ENCODE measurements at places on chromosomes 4 and X.

DNA sequence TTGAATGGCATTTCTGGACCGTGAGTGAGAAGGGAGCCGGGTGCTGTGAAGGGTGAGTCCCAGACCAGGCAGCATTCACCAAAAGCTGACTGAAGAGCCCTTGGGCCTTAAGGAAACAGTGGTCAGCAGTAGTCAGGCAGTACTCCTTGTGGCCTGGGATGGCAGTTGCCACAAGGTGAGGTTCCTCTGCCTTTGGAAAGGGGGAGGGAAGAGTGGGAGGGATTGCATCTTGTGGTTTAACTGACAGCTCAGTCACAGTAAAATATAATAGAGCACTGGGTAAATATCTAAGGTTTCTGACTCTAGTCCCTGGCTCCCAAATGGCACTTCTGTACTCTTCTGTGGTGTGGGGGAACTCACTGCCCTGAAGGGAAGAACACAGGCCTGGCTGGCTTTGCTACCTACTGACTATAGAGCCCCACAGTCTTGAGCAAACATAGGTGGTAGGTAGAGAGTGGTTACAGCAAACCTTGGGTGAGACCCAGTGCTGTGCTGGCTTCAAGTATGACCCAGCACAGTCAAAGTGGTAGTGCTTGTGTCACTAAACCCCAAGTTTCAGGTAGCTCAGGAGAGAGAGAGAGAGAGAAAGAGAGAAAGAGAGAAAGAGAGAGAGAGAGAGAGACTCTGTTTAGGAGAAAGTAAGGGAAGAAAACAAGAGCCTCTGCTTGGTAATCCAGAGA, 154.2 kb downstream of the TEX11 start:
- DNase-seq: no peak

- DNase-seq: no peak
Observed at GRCh38 chr4:187417721-187418120, 577.9 kb upstream of the ZFP42 start.

GRCh38 chr4:26226629-26227376, 94.0 kb upstream of the RBPJ start:
- no peak for DNase-seq

DNA sequence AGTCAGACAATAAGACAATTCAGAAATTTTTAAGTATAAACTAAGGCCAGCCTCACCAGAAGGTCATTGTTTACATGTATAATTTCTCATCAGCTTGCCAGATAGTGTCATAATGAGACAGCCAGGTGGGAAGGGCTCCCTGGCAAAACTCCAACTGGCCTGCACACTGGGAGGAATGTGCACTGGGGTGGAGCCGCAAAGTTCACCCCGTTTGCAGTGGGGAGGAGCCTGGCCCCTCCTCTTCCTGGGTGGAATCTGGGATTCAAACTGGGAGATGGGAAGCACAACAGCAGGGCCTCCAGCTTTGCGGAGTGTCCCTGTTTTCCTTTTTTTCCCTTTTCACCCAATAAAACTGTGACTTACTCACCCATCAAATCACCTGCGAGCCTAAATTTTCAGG, 329.9 kb downstream of the SMARCA1 start:
- no peak for DNase-seq

DNA sequence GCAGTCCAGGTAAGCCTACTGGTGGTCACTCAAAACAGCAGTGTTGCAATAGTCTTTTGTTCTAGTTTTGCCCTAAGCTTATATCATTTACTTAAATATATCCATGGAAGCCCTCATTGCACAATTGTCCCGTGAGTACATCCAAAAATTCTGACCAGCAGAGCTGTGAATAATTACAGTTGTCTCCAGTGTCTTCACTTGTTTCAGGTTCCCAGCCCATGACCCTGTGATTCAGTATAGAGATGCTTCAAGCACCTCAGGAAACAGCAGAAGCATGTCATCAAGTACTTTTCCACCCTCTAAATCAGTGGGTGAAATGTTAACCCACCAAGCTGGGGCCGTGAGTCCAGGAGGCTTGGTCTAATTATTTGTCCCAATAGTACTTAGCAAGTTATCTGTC, 214.9 kb upstream of the RPS6KA3 start:
- DNase-seq: no peak

DNA sequence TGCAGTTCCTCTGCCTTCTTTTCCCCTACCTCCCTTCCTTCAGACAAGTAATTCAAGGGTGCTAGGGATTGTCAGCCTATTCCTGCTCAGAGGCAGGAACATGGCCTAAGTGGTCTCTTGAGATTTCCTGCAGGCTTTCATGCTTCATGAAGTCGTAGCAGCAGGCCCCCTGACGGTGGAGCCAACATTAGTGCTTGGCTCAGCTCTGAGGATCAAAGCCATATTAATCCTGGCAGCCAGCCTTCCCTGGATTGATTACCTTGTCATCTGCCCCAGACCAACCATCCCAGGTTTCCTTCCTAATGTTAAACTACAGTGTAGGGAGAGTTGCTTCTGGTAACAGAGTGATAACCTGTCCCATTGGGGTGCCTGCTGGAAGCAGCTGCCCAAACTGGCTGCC, 84.1 kb downstream of the SLC16A2 start:
- no peak for DNase-seq

DNA sequence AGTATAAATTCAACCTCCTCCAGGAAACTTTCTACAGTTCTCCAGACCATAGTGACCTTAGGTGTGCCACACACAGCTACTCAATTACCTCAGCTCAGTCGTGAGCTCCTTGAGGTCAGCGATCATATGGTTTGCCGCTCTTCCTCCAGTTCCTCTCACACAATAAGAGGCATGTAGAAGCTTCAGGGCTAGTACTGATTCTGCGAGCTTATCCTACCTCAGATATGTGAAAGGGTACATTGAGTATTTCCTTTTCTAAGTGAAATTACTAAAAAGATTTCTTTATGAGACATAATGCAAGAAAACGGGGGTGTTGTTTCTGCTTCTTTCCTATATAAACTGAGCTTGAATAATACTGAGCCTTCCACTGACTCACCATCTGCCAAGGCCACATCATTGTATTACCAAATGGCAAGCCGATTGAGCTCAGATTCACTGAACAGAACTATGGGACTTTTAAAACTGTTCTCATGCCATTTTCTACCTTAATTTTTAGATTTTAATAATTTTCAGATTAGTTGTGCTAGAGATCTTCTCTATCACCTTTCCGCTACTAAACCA, 183.1 kb downstream of the HS6ST2 start:
- DNase-seq: no peak

DNA sequence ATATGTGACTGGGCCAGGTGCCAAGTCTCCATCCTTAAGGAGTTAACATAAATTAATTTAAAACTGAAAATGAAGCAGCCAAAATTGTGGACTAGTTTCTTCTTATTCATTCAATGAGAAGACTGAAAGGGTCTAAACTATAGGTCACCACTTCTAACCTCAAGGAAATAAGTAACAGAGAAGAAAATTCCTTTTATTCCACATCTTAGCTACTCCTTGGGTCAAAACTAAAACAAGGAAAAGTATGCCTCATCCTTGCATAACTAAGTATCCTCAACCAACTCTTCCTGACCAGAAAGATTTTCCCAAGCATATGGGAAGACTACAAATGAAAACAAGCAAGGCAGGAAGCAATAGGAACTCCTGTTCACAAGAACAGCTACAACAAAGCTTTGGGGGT, 71.2 kb downstream of the ZNF827 start:
- no peak for DNase-seq

DNA sequence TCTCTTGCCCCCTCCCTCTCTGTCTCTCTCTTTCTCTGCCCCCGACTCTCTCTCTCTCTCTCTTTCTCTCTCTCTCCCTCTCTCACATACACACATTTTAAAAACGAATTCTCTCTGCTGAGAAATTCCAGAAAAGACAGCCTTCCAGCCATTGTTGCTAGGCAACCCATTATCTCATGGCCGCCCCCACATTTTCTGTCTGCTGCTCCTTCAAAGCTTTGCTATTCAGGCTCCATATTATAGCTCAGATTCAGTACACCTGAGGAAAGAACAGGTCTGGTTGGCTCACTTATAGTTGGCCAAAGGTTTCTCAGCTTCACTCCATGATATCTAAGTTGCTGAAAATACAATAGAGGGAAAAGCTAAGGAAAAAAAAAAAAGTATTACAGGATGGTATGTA, 174.4 kb upstream of the RADX start:
- no peak for DNase-seq

DNA sequence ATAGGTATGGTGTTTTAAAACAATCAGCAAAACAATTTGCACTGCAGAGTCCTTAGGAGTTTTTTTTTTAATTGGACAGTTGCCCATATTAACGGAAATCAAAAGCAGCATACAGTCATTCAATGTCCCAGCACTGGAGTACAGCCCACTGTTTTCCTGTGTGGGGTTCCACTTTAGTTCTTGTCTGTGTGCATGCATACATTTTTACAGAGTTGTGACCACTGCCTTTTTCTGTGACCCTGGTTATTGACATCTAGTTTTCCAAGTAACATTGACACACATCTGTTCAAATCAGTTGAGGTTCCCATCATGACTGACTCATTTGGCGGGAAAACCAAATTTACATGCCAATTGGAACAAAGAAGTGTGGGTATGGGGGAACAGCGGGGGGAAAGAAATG, 83.3 kb downstream of the HPRT1 start:
- DNase-seq: no peak

- DNase-seq: no peak
Observed at GRCh38 chrX:8565729-8566128, 101.1 kb downstream of the VCX3B start.

DNA sequence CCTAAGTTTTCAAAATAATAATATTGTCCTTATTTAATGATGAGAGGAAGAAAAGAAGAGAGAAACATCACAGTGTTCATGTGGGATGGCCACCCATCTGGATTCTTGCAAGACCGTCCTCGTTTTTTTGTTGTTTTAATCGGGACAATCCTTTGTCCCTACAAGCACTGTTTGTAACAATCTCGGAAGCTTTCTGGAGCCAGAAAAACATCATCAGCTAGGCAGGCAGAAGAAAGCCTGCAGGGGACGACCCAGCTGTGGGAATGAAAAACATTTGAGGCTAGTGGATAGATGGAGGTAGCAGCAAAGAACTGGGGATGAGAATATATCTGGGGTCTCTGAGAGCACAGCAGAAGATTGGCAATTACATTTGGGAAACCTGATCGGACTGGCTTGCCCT, 105.6 kb downstream of the DKK2 start:
- DNase-seq: no peak

GRCh38 chr4:140691369-140691768, 64.8 kb downstream of the TBC1D9 start:
- DNase-seq: no peak

DNA sequence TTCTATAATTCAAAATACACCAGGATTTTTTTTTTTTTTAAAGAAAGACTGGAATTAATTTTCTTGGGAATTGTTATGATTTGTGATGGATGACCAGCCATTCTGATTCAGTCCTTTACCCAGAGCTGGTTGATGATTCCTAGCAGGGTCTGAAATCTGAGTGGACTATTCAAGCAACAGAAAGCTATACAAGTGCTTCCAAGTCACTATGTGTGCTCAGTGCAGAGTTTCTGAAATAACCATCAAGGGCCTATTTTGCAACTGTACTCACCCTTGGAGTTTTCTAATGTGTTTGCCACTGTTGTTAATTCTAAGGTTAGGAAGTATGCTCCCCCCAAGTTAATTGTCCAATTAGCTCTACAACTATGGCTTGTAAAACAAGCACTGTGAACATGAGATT, 137.7 kb upstream of the RAPGEF2 start:
- DNase-seq: no peak

DNA sequence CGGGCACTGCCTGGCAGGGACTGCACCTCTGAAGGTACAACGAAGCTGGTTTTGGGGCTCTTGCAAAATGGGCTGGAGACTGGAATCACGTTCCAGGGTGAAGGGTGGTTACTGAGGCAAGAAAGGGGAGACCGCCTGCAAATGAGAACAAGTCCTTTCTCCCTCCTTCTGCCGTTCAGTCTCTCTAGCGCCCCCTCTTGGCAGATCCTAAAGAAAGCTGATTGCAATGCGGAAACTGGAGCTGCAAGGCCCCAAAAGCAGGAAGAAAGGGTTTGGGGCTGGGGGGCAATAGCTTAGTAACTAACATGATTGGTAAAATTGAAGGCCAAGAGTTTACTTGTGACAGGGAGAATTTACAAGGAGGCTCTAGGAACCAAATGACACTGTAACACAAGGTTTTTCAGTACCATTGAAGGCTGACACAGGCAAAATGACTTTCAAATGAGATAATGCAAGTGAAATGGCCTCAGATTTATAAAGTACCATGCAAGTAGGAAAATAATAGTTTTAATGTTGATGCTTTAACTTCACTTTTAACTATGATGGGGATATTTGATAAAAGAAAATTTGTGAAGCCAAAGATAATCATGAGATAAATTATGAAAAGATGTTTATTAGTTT, 222.7 kb upstream of the HAND2 start:
- DNase-seq: no peak

DNA sequence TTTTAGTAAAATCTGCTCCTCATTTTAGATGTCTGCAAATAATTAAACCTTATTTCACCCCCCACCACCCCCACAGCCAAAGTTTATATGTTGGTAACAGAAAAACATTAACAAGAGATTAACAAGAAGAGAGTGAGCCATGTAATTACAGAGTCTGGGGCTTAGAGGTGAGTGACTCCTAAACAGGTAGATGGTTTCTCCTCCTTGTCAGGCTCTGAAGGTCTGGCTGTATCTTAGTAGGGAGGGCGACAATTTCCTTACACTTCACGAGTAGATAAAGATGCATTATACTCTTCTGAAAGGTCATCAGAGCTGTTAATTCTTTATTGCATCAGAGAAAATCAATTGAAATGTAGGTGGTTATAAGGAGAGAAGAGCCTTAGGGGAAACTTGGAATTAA, 171.8 kb upstream of the ANKRD50 start:
- no peak for DNase-seq

GRCh38 chr4:40514497-40514951, 115.1 kb downstream of the RBM47 start:
- DNase-seq: no peak

DNA sequence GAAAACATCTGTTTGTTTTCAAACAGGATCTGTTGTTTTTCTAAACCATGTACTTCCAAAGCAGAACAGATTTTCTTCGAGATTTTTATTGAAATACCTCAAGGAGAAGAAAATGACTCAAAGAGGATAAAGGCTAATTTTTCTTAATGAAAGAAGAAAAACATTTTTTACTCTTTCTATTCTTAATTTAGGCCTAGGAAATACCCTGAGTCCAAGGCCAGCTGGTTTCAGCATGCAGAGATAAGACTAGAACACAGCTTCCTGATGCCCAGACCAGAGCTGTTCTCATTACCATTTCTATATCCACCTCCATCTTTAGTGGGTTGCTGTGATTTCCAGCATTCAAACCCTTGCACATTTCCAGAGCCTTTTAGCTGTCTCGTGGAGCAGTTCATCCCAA, 18.3 kb downstream of the GAB1 start:
- no peak for DNase-seq

GRCh38 chr4:158461336-158461735, 60.3 kb upstream of the RXFP1 start:
- DNase-seq: no peak

GRCh38 chr4:89469930-89470375, 162.4 kb upstream of the GPRIN3 start:
- DNase-seq: no peak

- no peak for DNase-seq
Observed at GRCh38 chr4:1964443-1964842, 44.3 kb downstream of the NELFA start.

Measured in SW 1271 (cell line).